ENCODE measurements at places on chromosomes 4 and X.

DNA sequence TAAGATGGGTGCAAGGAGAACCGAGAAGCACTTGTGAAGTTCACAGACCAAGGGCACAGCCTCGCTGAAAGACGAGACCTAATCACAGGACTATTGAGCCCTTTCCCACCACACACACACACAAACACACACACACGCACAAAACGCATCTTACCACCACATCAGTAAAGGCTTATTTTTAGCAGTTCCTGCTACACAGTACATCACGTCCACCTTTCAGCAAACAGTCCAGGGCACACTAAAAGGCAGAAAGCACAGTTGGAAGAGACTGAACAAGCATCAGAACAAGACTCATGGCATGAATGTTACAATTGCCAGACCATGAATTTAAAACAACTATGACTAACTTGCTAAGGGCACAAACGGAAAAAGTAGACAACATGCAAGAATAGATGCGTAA, 83.6 kb upstream of the MAPK10 start:
- no peak overlapping the region for H3K4me3 ChIP-seq
- no peak for DNase-seq
- H3K27me3 ChIP-seq, result peaks cover 1% of the 10 kb centered on the region
- no peaks in the 10 kb centered on the region for H3K36me3 ChIP-seq
- H3K4me1 ChIP-seq, result no peaks in the 10 kb centered on the region
- H3K27ac ChIP-seq, result no peak overlapping the region

DNA sequence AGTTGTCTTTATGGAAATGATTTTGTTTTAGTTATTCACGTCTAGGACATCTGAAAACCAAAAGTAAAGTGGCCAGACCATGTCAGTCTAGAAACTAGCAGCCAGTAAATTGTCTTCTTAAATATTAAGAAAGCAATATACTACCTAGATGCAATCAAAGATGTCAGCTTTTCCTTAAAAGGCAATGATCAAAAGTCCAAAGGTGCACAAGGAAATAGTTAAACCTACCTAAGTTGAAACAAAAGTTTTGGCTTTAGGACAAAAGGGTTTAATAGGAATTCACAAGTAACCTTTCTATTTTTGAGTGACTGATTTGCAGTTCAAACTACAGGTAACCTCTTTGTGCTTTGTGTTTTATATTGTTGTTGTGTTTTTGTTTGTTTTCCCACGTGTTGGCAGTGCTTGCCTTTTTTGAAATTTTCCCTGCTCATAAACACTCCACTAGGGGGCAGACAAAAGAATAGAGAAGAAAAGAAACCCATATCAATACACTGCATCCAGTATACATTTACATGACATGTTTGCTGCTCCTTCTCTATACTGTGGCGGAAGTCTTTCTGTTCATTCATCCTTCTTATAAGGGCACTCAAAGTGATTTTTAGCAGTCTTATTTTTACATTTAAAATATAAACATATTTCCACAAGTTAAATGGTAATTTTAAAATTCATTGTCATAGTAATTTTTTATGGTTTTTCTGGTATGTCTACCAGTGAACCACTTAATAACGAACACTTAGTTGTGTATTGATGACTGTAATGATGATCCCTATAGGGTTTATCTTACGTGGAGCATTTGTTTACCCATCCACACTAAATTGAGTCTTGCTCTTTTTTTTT, 62.7 kb downstream of the GAB1 start:
- DNase-seq, result no peak
- H3K4me3 ChIP-seq, result no peak overlapping the region
- H3K36me3 ChIP-seq, result no peaks in the 10 kb centered on the region
- H3K27me3 ChIP-seq, result no peaks in the 10 kb centered on the region
- H3K4me1 ChIP-seq, result peaks cover 30% of the 10 kb centered on the region
- no peak overlapping the region for H3K27ac ChIP-seq

GRCh38 chr4:151717314-151717713, 43.5 kb downstream of the GATB start:
- no peaks in the 10 kb centered on the region for H3K27me3 ChIP-seq
- no peak for DNase-seq

GRCh38 chr4:159009521-159009920, 93.4 kb upstream of the RAPGEF2 start:
- peaks cover 21% of the 10 kb centered on the region for H3K27me3 ChIP-seq
- H3K4me3 ChIP-seq, result no peak overlapping the region
- no peaks in the 10 kb centered on the region for H3K4me1 ChIP-seq
- DNase-seq, result no peak
- H3K36me3 ChIP-seq, result no peaks in the 10 kb centered on the region

- H3K27ac ChIP-seq, result no peak overlapping the region
- no peaks in the 10 kb centered on the region for H3K4me1 ChIP-seq
- H3K27me3 ChIP-seq, result peaks cover 4% of the 10 kb centered on the region
- no peaks in the 10 kb centered on the region for H3K36me3 ChIP-seq
- no peak overlapping the region for H3K4me3 ChIP-seq
- no peak for DNase-seq
These were observed 87.5 kb upstream of the DHX15 start for GRCh38 chr4:24671849-24672248.

DNA sequence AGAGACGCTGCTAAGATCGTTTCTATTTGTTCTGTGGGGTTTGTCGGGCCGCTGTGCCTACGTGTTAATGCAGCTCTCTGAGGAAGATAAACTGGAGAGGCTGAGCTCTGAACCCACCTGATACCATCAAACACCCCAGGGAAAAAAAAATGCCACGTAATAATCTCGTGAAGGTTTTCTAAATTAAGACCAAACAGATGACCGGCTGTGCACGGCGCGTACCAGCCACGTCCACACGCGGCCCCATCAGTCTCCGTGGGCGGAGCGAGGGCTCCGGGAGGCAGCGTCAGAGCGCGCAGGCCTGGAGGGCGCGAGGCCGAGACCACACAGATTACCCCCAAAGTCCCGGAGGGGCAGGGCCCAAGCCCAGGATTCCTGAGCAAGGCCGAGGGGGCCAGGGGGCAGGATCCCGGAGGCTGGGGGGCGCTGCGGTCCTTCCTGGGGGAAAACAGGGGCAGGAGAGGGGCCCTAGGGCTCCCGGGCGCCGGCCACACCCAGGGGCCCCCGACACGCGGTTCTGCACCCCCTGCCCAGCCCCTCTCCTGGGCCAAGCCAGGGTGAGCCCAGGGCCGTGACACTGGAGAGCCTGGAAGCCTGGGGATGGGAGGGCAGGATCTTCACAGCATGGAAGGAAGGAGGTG, 91.9 kb downstream of the FAM53A start:
- peaks cover 2% of the 10 kb centered on the region for H3K36me3 ChIP-seq
- H3K4me3 ChIP-seq, result no peak overlapping the region
- H3K27ac ChIP-seq, result no peak overlapping the region

GRCh38 chr4:148108766-148109165, 333.4 kb downstream of the NR3C2 start:
- H3K27ac ChIP-seq, result no peak overlapping the region
- H3K36me3 ChIP-seq, result peaks cover 78% of the 10 kb centered on the region
- H3K4me1 ChIP-seq, result no peaks in the 10 kb centered on the region
- no peak overlapping the region for H3K4me3 ChIP-seq
- no peak for DNase-seq

GRCh38 chrX:41389311-41389888, 55.4 kb downstream of the DDX3X start:
- H3K4me1 ChIP-seq, result no peaks in the 10 kb centered on the region
- H3K36me3 ChIP-seq, result no peaks in the 10 kb centered on the region
- DNase-seq, result no peak
- H3K4me3 ChIP-seq, result no peak overlapping the region
- H3K27me3 ChIP-seq, result no peaks in the 10 kb centered on the region

DNA sequence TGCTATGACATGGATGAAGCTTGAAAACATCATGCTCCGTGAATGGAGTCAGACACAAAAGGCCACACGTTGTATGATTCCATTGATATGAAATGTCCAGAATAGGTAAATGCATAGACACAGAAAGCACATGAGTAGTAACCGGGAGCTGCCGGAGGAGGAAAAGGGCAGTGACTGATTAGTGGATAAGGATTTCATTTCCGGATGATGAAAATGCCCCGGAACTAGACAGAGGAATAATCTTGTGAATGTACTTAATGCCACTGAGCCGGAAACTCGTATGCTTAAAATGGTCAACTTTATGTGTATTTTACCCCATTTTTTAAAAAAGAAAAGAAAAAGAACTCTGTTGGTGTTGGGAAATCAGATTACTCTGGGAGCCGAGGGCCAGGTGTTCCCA, 112.7 kb upstream of the FAM9B start:
- H3K36me3 ChIP-seq, result no peaks in the 10 kb centered on the region
- H3K27ac ChIP-seq, result no peak overlapping the region
